ENCODE measurements at places on chromosomes 1 and 21.

- no peak for DNase-seq
Observed at GRCh38 chr1:13901039-13901438, 201.1 kb downstream of the PRDM2 start.

DNA sequence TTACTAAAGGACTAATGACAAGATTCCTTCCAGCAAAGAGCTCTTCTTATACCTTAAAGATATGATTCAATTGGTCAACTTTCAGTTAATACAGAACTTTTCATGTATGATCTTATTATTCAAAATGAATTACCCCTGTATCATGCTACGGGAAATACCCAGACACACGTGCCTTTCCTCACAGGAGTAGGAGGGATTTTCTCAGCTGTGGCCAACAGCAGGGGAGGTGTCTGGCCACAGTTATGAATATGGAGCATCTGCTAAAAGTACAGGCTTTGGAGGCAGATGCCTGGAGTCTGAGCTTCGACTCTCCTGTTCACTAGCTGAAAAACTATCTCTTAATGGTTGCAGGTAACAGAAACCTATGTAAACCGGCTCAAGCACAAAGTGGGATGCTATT, 53.6 kb downstream of the KIAA1614 start:
- no peak for DNase-seq

- DNase-seq: no peak
Observed at GRCh38 chr1:205434738-205435137, 12.9 kb upstream of the LEMD1 start.

GRCh38 chr1:205435578-205436573, 14.0 kb upstream of the LEMD1 start:
- peak; percentile 17 for DNase-seq

DNA sequence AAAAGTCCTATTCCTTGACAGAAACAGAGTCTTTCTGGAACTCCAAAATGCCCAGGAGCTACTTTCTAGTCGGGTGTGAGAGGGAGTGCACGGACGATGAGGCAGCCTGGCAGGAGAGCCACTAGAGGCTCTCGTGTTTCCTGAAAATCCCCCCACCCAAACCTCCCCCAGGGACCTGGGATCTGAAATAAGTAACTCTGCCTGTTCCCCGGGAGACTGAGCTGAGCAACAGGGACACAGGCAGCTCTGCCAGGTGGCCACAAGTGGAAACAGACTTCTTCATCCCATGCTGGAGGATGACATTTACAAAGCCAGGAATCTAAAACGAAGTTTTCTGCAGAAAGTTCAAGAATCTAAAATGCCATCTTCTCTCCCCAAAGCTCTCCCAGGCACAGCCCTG, 77.1 kb downstream of the ITPKB start:
- no peak for DNase-seq

All from fibroblast of upper back skin (primary cell).